ENCODE measurements at places on chromosomes 7 and 10. TPM values are rescaled to one million over a fixed set of nuclear protein-coding genes. Genes with fewer than 3 reads are reported as not detected.

TMEM229A gene
- not detected for total RNA-seq

GJD4 gene
- not detected for total RNA-seq

AEBP1 gene
- 13.0 TPM for total RNA-seq

KCNH2 gene
- not detected for total RNA-seq

CYCS gene
- 157 TPM for total RNA-seq

AKR1C8 gene
- total RNA-seq = 0.18 TPM

PRSS2 gene
- not detected for total RNA-seq

FEZF1 gene
- total RNA-seq = not detected

CALHM1 gene
- 1.8 TPM for total RNA-seq

GIMAP5 gene
- total RNA-seq = 56.3 TPM

TDRD1 gene
- not detected for total RNA-seq

RNLS gene
- 2.5 TPM for total RNA-seq

ANKIB1 gene
- total RNA-seq = 57.1 TPM

AGBL3 gene
- 3.6 TPM for total RNA-seq

GLI3 gene
- total RNA-seq = not detected

ZNF365 gene
- not detected for total RNA-seq

OR6B1 gene
- not detected for total RNA-seq

SAP25 gene
- total RNA-seq = 30.0 TPM

LARP4B gene
- 108 TPM for total RNA-seq

DEPP1 gene
- total RNA-seq = not detected

FBXO24 gene
- 0.45 TPM for total RNA-seq

ZC3HAV1L gene
- total RNA-seq = 20.2 TPM

HOXA9 gene
- not detected for total RNA-seq

RARRES2 gene
- not detected for total RNA-seq

PWWP2B gene
- 15.0 TPM for total RNA-seq

COBL gene
- not detected for total RNA-seq

SHH gene
- total RNA-seq = not detected

HHEX gene
- 0.13 TPM for total RNA-seq

TRIL gene
- not detected for total RNA-seq

CLEC2L gene
- total RNA-seq = not detected

H2BK1 gene
- total RNA-seq = not detected

GIMAP8 gene
- total RNA-seq = 21.5 TPM

HOXA2 gene
- total RNA-seq = not detected

MUC3A gene
- not detected for total RNA-seq

VGF gene
- 0.53 TPM for total RNA-seq

FKBP6 gene
- not detected for total RNA-seq

OPN4 gene
- not detected for total RNA-seq

HTRA1 gene
- not detected for total RNA-seq

RELN gene
- total RNA-seq = not detected

ZNF727 gene
- total RNA-seq = not detected

BLNK gene
- not detected for total RNA-seq

SOSTDC1 gene
- total RNA-seq = not detected

PAOX gene
- total RNA-seq = 5.8 TPM

MINDY4 gene
- total RNA-seq = 1.3 TPM

LRRC17 gene
- 0.21 TPM for total RNA-seq

OR2A42 gene
- not detected for total RNA-seq

All from activated CD8-positive, alpha-beta T cell treated with anti-CD3 and anti-CD28 coated beads, Interleukin-2, amount 10 ng/mL, durations not matched to agents 7 days and 5 days (primary cell).